Occipital lobe (tissue), 3 donors: ENCODE measurements at places on chromosomes 12 and 14.

- no peak for DNase-seq
Observed at GRCh38 chr12:51124504-51124903, 41.1 kb upstream of the CSRNP2 start.

DNA sequence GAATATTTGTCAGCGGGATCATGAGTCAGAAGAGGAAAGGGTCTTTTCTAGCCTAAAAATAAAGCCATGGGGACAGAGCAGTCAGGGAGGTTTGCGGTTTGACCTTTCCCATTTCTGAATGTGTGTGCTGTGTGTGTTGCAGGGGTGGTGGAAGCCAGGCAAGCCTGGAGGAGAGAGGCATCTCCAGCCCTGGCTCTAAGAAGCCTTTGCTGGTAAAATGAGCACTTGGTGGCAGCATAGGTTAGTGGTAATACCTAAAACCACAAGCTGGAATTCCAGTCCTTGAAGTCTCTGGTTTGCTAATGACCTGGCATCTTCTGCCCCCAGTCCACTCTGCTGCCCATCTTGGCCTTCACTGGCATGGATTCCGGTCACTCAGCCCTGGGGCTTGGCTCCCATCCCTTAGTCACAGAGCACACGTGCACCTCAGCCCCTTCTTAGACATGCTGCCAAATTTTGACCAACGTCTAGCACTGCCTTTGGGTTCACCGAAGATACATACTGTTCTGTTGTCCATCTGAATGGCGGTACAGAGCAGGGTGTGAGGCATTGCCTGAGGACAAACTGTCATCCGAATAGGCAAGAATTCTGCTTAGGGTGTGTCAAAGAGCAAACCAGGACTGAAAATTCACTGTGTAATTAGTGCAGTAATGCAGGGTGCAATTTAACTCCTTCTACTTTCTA is 52.7 kb downstream of the KCNA5 start:
- no peak for DNase-seq

DNA sequence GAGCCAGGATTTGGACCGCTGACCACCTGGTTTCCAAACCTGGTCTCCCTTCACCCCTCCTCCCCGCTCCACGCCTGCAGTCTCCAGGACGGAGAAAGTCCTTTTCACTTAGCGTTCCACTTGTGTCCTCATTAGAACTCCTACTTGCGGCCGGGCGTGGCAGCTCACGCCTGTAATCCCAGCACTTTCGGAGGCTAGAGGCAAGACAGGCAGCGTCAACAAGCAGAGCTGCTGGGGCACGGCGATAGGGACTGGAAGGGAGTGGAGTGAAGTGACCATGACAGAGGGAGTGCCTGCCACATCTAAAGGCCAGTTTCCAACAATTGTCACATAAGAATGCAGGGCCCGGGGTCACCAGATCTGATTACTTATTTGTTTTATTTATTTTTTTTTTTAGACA is 132.5 kb upstream of the NCOR2 start:
- no peak for DNase-seq

GRCh38 chr12:67710582-67710981 is 62.0 kb downstream of the DYRK2 start:
- no peak for DNase-seq

GRCh38 chr14:105531894-105532623 is 5.7 kb downstream of the TMEM121 start:
- DNase-seq: no peak
